Heart right ventricle (tissue), 16 donors: ENCODE measurements at places on chromosomes 5 and 9. TPM values are rescaled to one million over a fixed set of nuclear protein-coding genes. Genes with fewer than 3 reads are reported as not detected.
A peak's percentile ranks its signal among the peaks of the same experiment; 100 is the strongest.

IFNA2 gene
- not detected for total RNA-seq

GHR gene
- total RNA-seq: 15.1 TPM

SPINK13 gene
- total RNA-seq: not detected

- no peak overlapping the region for H3K27ac ChIP-seq
- H3K27me3 ChIP-seq: peaks cover 53% of the 10 kb centered on the region
- no peak for DNase-seq
- H3K4me1 ChIP-seq: no peaks in the 10 kb centered on the region
- H3K4me3 ChIP-seq: peak overlapping the region; percentile 8
These were observed 395 bp downstream of the DRD1 start for GRCh38 chr5:175443514-175444059.

NUTM2F gene
- total RNA-seq: not detected

AHRR gene
- not detected for total RNA-seq
